ENCODE measurements at places on chromosomes 13 and 19.

GRCh38 chr13:47831265-47831664, 169.8 kb downstream of the SUCLA2 start:
- DNase-seq, result no peak

GRCh38 chr19:36805364-36805763, 32.8 kb upstream of the ZNF850 start:
- DNase-seq, result no peak

DNA sequence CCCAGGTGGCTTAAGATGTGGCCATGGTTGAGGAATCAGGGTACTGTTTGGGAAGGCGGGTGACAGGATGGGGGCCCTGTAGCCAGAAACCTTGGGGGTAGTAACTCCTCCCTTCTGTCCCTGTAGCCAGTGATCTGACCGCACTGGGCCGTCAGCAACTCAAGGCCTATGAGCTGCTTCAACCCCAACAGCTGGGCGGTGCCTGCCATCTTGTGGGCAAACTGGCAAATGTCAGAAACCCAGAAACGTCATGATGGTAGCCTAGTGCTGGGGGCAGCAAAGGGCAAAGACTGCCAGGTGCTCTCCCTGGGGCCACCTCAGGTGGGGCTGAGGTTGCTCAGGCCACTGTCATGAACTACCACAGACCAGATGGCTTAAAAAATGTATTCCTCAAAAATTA, 3.5 kb downstream of the COPE start:
- no peak for DNase-seq

GRCh38 chr19:13859361-13859880, 17.5 kb upstream of the NANOS3 start:
- no peak for DNase-seq

DNA sequence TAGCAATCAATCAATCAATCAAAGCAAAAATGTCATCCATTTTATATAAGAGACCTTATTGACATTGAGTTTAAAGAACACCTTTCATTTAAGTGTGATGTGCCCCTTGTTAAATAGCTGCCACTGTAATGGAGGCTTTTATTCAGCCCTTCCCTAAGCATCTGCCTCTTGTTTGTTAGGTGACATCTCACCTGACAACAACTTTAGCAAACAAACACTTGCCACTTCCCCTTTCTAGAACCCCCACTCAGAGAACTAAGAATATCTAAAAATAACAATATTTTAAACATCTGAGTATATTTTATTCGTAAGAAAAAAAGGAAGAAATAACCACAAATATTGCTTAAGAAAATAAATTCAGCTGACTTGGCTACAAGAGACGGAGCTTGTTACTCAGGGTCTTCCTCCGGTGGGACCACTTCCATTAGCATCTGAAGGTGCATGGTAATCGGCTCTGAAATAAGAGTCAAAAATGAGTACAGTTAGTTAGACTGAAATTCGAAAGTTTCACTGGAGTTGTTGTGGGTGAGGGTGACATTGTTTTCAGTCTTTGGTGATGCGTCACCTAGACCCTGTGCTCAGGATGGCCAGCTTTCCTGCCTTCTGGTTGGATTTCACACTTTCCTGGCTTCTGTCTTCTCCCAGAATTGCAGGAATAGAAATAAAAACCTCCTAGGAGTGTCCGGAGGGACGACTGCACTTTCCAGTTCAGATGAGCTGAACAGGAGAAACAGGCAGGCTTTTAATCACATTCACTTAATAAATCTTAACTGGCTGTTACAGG, 39.1 kb downstream of the SLC7A9 start:
- no peak for DNase-seq

DNA sequence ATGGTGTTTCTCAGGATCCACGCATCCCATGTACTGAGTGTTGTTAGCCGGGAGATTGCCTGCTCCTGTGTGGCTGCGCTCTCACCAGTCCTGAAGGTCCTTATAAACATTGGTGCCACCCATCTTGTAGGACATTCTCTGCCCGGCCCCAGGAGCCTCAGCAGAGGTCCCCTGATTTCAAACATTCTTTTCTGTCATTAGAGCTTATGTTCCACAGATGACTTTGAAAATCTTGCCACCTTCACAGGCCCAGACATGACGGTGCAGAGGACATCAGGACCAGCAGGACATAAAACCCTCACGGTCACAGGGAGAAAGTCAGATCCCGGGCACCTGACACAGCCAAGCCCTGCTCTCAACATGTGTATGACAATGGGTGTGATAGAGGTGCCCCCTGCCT, 33.2 kb upstream of the PEPD start:
- no peak for DNase-seq

GRCh38 chr19:41353466-41354342, at the start of gene TGFB1:
Gene TGFB1 (minus strand): TSS chr19:41353922. CDS start chr19:41353044, 878 bp downstream.
- DNase-seq, result peak; percentile 93

DNA sequence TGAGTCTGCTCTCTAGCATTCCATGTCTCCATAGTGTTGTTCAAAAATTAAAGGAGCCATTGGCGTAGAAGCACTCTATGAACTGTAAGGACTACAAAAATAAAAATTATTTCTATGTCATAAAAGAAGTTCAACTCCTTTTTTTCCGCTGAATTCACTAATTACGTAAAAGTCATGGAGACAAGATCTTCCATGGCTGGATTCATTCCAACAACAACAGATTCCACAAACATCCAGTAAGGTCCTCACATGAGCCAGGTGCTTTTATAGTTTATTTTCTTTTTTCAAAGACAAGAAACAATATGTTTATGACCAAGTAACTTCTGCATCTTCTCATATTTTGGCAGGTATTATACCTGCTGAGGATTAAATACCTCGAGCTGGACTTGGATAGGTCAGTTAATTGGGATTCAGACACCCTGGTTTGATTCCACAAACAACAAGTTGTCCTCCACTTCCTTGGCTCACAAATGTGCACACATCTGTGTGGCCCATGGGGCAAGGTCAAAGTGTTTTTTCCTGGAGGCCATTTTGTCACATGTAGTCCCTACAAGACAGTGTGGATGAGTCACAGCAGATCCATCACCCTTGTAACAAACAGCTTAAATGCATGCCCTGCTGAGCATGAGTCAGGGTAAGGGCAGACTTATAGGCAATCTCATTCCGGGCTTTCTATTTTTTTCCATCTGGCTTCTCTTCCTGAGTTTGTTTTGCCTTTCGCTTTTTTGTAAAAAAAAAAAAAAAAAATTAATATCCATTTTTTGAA, 475.6 kb downstream of the COG6 start:
- DNase-seq, result no peak

DNA sequence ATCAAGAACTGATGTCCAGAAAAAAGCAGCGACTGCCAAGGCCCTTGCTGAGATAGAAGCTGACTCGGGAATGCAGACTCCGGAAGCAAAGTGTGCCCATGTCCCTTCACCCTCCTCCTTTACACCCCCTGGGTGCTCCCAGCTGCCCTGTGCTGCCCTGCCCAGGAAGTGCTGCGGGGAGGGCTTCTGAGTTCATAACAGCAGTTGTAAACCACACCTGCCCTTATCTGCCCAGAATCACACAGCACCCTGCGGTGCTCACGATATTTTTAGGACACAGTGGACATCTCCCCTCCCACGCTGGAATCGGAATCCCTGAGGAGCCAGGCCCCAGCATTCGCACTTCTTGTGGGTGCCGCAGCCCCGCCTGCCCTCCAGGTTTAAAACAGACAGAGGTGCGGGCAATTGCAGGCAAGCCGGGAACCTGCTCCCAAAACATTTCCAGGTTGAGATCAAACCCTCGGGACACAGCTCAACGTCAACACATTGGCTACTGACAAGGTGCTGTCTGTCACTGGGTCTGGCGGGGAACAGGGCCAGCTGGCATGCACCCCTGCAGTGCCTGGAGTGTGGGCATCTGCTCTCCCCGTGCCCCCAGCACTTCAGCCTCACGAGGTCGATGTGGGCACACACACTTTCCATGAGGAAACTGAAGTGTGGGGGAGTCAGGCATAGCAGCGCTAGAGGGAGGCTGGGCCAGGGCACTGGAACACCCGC, 36.8 kb downstream of the RAB20 start:
- no peak for DNase-seq

GRCh38 chr13:42602906-42603305, 29.0 kb downstream of the TNFSF11 start:
- DNase-seq, result no peak

GRCh38 chr13:103224804-103225203, 158.6 kb upstream of the SLC10A2 start:
- DNase-seq, result no peak

GRCh38 chr19:16829010-16829821, at the start of gene SIN3B:
Gene SIN3B (plus strand): TSS chr19:16829398. CDS start chr19:16829421, 23 bp downstream.
- DNase-seq, result peak; percentile 86

- no peak for DNase-seq
Observed at GRCh38 chr13:23848019-23848418, 41.2 kb downstream of the MIPEP start.

- DNase-seq, result no peak
Observed at GRCh38 chr13:26074706-26075105, 22.9 kb upstream of the SHISA2 start.

DNA sequence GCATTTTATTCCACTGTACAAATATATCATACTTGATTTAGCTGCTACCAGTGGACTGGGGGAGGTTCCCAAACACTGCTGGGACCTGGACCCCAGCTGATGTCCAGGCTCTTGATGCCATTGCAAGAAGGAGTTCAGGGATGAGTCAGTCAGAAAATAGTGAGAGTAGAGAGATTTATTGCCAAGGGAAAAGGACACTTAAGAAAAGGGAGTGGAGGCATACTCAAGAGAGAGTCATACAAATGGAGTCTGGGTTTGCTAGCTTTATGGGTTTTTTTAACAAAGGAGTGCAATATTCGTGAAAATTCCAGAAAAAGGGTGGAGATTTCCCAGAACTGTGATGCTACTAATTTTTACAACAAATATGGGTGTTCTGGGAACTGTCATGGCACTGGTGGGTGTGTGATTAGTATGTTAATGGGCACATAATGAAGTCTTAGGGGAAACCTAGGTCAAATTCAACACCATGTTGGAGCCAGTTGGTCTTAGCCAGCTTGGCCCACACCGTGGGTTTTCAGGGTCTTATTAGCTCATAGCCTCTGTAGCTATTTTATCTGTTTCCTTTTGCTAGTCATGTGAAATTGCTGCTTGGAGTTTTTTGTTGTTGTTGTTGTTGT, 36.2 kb downstream of the GPC6 start:
- no peak for DNase-seq

DNA sequence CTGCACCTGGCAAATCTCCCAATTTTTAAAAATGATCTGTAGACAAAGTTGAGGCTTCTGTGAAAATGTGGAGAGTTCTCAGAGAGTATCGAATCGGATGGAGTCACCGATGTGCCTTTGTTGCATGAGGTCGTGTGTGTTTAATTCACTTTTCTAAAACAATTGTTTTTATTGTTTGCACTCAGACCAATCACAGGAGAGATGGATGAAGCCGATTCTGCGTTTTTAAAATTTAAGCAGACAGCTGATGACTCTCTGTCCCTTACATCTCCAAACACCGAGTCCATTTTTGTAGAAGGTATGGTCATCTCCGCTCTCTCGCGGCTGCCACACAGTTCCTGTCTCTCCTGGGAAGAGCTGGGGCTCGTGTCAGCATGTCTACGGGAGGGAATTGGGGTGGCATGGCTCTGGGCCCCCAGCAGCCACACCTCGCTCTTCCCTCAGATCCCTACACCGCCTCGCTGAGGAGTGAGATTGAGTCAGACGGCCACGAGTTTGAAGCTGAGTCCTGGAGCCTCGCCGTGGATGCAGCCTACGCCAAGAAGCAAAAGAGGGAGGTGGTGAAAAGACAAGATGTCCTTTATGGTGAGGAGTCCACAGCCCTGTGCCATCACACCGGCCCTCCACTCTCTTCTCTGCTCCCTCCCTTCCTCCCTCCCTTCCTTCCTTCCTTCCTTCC, 47.2 kb downstream of the PEX11G start:
- no peak for DNase-seq

- no peak for DNase-seq
Observed at GRCh38 chr19:31001991-31002390, 347.2 kb downstream of the TSHZ3 start.

DNA sequence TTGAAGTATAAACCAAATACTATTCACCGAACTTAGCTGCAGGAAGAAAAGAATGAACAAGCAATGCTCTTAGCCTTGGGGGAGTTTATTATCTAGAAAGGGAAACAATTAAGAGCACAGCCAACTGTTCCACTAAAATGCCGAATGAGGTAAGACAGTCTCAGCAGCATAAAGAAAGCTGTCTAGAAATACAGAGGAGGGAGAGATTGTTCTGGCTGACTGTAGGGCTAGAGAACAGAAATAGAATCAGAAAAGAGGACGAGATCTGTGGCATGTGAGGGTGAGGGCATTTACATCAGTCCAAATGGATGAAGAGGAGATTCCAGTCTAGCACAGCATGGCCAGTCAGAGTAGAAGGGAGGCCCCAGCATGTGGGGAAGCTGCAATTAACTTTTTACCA, 56.8 kb upstream of the TNFRSF19 start:
- DNase-seq, result no peak

- no peak for DNase-seq
Observed at GRCh38 chr13:36997716-36998427, 1.3 kb downstream of the ALG5 start.

GRCh38 chr19:39248806-39249205, at the start of gene IFNL4:
Gene IFNL4 (minus strand): TSS chr19:39248856.
- no peak for DNase-seq

DNA sequence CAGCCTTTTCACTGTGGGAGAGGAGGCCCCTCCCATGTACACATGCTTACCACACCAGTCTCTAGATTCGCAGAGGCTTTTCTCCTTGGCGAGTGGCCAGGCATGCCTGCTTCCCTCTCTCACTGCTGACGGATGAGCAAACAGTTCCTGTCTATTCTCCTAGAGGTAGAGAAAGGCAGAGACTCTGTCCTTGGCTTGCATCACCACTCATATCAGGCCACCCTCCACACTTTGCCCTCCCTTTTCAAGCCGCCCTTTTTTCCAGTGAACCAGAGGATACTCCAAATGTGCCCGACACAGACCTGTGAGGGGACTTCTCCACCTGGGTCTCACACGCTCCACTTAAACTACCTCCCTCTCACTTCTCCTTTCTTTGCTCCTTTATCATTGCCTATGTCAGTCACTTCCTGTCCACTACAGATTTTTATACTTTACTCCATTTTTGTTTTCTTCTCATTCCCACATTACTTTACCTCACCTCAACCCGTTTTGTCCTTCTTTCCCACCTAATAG, 284.6 kb downstream of the DNAJC15 start:
- DNase-seq, result no peak

- DNase-seq, result no peak
Observed at GRCh38 chr13:76131551-76131950, 495.4 kb downstream of the LMO7 start.

All from central memory CD4-positive, alpha-beta T cell (primary cell).